ENCODE measurements at places on chromosomes 5 and 9.

- peak; percentile 72 for DNase-seq
These were observed at the start of gene ANKRD33B for GRCh38 chr5:10563945-10564837. ANKRD33B (plus strand) TSS chr5:10564070; CDS start chr5:10564468, 398 bp downstream.

DNA sequence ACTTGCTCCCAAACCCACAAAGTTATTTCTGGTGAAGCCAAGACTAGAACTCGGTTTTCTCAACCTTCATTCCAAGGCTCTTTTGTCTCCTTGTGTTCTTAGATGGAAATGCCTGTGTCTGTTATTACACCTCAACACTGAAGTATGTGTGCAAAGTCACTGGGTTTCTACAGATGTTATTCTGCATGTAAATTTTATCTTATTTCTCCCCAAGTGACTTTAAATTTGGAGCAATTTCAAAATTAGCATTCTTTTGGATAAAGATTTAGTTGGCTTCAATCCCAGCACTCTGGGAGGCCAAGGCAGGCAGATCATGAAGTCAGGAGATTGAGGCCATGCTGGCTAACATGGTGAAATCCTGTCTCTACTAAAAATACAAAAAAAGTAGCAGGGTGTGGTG lies 104.4 kb upstream of the GNA14 start:
- DNase-seq = no peak

DNA sequence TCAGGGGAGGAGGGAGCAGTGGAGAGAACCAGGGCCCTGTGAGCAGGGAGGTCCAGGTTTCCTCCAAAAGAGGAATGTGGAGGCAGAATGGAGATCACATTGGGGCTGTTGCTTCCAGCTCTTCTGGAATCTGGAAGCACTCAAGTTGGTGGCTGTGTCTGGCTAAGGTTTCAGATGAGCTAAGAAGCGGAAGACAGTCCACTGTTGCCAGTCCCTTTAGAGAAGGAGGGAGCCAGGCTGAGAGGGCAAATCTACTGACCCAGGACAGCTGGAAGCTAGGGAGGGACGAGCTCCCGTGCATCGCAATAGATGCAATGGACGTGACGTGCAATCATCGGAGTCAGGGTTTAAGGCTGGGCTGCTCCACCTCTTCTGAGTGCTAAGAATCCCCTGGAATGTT lies 71.2 kb downstream of the TENT4A start:
- DNase-seq = no peak

DNA sequence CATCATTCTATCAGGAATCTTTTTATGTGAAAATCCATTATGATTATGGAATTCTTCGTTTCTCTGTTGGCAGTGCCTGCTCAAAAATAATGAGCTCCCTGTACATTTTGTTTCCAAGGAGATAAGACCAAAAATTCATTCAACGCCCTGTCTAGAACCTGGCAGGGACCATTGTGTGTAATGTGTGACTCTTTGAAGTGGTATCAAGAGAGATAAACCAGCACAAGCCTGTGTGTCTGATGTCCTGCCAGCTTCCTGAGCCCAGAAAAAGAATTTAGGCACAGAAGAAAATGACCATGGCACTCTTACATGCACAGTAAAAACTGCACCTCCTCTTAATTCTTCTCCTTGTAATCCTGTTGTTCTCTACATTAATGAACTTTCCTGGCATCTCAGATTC lies 177.4 kb downstream of the SAXO1 start:
- no peak for DNase-seq

- DNase-seq = no peak
These were observed 81.0 kb downstream of the MACROH2A1 start for GRCh38 chr5:135318037-135318436.

DNA sequence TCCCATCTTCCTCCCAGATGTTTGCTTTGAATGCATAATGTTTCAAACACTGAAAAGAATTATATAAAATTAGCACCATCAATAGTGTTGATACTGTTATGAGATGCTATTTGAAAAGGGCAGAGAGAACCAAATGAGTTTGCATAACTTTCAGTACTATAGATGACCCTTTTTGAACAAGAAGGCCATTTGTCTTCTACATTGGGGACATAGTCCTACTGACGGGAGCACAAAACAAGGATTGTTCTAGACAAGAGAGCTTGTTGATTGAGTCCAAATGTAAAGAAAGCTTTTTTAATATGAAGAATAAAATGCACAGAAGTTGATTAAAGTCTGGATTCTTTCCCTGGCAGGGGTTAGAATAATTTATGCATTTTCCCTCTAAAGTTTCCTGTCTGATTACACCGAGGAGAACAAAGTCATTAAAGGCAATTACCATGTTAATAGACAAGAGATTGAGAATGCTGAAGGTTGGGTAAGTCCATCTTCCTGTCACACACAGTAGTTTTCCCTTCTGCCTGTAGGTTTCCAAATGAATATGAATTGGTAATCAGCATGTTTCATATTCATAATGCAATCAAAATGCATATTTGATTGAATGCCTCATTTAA lies 32.8 kb upstream of the ADCY2 start:
- DNase-seq = no peak

DNA sequence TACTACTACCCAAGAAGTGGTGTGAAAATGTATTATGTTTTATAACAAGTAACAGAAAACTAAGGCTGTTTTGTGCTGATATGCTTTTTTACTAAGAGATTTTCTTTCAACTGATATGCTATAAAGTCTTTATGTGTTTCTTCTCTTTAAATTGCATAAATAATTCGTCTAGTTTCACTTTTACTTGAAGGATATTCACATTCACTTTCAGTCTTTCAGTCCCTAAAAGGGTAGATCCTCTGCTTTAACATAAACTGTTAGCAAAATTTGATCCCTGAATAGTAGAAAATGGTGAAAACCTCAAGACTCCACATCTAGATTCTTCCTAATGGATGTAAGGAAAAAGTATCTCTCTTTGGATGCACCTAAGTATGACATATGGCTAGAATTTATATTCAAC lies 69.0 kb upstream of the FST start:
- no peak for DNase-seq

DNA sequence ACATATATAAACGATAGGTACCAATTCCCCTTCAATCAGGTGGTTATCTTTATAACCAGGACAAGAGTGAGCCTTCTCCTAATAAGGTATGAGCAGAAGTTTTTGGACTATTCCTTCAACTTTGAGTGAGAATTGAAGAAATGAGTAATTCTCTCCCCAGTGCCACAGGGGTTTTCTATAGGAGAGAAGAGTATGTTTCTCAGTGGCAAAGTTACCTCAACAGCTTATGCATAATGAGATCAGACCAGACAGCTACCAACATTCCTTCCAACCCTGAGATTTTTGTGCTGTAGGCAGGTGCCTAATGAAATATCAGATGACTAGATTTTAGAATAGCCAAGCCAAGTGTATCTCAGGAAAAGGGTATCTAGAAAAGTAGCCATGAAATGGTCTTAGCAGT lies 40.9 kb downstream of the ABLIM3 start:
- DNase-seq = no peak

DNA sequence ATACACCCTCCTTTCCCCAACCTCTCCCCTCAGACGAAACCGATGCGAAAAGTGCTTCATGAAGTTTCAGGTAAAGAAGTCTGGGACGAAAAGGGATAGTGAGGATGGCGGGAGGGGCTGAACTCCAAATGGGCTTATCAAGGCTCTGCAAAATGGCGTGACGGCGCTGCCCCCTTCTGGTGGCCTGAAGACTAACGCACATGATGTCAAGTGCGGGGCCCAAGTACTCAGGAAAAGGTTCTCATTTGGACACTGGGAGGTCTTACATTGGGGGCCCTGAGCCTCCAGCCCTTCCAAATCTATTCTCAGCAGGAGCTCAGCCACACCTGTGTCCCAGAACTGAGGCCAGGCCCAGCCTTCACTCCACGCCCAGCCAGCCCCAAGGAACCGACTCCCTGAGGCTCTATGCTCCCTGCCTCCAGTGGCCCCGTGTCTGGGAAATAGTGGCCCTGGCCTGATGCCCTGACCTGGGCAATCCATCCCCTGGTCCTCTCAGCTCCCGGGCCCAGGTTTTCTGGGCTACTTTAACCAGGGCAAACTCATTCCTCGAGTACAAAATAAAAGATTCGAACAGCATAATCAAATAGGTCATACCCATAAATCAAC lies 119.9 kb downstream of the KCNIP1 start:
- peak; percentile 61 for DNase-seq

GRCh38 chr9:98314381-98315066 lies 59.1 kb upstream of the TBC1D2 start:
- DNase-seq = no peak

DNA sequence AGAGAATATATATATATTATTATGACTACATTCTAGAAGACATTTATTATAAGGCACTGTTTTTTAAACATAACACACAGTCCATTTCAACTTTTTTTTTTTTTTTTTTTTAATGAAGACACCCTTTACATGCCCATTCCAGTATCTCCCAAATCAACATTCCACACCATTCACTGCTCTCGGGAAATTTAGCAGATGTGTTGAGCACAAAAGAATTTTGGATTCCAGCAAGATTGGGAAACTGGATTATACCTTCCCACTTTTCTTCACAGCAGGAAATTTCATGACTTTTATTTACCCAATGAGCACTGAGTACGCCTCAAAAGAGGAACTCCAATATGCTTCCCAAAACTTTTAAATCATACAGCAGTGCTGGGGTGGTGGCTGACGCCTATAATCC lies 333.6 kb upstream of the DAB2 start:
- no peak for DNase-seq

GRCh38 chr5:125612181-125612721 lies 811.0 kb upstream of the GRAMD2B start:
- DNase-seq = no peak

GRCh38 chr9:105178076-105178475 lies 66.4 kb upstream of the SLC44A1 start:
- no peak for DNase-seq

GRCh38 chr5:95664204-95664786 lies 17.7 kb downstream of the RFESD start:
- DNase-seq = peak; percentile 74

DNA sequence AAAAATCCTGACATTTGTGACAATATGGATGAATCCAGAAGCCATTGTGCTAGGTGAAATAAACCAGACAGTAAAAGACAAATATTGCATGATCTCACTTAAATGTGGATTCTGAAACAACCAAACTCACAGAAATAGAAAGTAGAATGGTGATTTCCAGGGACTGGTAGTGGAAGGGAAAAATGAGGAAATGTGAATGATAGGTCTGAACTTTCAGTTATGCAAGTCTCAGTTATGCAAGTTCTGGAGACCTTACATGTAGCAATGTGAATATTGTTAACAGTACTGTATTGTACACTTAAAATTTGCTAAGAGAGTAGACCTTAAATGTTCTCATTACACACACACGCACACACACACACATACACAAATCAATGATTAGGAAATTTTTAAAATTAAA lies 84.9 kb downstream of the SLCO4C1 start:
- DNase-seq = no peak

DNA sequence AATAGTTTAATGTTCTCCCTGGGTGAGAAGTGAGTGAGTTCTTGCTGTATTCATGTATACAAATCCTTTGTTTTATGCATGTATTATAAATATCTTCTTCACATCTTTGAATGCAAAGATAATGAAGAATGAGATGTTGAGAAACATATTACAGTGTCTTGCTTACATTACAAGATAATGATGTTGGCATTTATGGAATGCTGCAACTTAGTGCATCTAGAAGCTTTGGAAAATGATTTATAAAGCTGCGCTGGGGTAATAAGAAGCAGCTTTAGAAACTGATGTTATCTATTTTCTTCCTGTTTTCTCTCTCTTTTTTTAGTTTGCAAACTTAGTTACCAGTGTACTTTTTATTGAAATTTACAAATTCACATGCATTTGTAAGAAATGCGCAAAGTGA lies 673.4 kb downstream of the KCTD16 start:
- no peak for DNase-seq

- DNase-seq = no peak
These were observed 10.6 kb downstream of the MYOZ3 start for GRCh38 chr5:150671509-150672236.

GRCh38 chr5:13249854-13250253 lies 694.6 kb downstream of the DNAH5 start:
- DNase-seq = peak; percentile 49

- no peak for DNase-seq
These were observed 13.2 kb downstream of the SEMA4D start for GRCh38 chr9:89484475-89485404.

GRCh38 chr9:137799630-137799983 lies 78.0 kb upstream of the CACNA1B start:
- DNase-seq = no peak

DNA sequence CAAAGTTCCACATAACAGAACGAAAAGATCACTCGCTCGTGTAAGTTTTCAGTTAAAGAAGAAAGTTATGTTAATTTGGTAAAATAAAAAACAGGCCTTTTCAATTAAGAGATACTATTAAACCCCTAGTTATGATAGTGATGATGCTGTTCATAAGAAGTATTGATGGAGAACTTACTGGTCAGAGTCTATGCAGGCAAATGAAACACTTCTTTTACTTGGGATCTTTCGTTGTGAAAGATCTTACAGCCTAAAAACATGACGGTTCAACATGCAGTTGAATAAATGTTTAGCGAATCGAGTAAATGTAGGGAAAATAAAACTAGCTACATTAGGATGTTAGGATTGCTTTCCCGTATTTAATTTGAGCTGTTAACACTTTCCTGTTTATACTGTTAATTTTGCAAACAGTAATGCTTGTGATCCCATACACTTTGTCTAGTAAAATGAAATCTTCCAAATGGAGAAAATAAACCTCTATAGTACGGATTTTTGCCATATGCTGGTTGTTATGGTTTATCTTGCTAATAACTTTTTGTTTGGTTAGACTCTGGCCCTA lies 2.0 kb downstream of the RHOBTB3 start:
- no peak for DNase-seq

- DNase-seq = no peak
These were observed 180.6 kb downstream of the CACNA1B start for GRCh38 chr9:138058181-138058580.

GRCh38 chr5:170538696-170539586 lies 35.1 kb downstream of the KCNIP1 start:
- DNase-seq = no peak

DNA sequence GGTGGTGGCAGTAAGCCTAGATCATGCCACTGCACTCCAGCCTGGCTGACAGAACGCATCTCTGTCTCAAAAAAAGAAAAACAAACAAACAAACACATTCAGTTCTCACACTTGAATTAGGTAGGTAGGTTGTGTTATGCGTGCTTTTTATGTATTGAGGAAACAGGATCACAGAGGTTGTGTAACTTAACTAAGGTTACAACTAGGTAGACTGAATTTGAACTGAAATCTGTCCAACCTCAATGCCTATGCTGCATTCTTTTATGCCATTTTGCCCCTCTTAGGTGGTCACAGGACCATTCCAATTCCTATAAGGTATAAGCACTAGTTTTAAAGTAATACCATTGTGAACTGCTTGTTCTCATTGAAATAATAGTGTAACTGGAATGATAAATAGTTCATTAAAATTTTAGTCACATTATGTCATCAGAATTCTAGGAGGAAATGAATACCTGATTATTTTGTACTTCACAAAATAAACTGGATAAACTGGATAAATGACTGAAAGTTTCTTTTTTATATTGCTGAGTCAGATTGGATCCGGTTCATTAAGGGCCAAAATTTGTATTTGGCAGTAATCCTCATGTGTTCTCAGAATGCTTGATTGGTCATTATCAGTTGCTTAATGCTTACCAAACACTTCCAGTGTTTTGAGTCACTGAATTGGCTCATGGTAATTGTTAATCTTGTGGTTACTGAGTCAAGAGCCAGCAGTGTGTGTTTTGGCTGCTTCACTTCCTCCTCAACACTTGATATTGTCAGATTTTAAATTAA lies 7.1 kb downstream of the UBAP1 start:
- peak; percentile 92 for DNase-seq

- DNase-seq = no peak
These were observed 126.5 kb upstream of the CDH18 start for GRCh38 chr5:20114526-20114925.

Data from endothelial cell of umbilical vein (primary cell).